CD8-positive, alpha-beta memory T cell (primary cell): ENCODE measurements at places on chromosomes 1 and 21.
A peak's percentile ranks its signal among the peaks of the same experiment; 100 is the strongest.

DNA sequence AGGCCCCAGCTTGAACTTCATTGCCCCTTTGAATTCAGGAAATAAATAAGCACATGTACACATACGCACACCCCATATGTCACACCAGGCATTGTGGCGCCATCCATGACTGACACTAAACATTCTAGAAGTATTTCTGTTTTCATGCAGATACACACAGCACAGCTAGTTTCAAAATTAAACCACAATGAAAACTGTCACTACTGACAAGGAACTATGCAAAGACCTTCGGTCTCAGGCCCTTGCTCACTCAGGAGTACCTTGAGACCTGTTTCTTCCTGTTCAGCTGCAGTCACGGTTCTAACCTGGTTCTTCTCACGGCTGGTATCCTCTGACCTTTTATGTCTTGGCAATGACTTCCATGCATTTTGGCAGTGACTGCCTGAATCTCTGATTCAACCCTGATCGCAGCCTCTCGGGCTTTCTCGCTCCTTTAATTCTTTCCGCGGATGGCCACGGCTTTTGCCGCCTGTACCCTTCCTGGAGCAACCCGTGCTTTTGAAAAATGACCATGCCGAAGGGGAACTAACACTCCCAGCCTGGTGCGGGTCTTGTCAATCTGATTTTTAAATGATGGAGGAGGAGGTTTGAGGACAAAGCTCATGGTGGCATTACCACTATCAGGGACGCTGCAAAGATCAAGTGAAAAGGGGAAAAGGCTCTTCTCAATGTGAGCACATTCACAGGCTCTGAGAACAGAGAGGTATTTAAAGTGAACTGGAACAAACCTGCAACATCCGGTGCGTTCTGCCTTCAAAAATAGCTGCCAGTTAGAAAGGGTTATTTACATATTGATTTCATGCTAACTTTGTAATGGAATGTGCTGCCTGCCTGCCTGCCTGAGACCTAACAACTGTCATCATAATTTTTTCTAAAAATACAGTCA is 384.6 kb downstream of the RRAGC start:
- DNase-seq = no peak

DNA sequence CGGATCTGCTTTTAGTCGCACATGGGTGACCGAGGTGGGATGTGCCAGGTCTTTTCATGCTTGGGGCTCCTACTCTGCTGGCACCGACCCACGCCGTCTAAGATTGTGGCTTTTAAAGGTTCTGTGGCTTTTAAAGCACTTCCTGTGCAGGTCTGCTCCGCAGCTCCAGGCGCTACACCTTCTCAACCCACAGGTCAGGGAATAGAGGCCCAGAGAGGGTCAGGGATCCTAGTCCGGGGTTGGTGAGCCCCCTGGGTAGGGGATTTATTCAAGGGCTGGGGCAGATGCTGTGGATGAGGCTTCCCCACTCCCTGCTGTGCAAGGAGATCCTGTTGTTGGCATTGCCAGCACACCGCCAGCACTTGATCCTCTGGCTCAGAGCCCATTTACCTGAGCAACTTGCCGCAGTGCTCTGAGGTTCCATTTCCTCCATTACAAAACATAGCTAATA is 212.8 kb upstream of the RAB4A start:
- peak; percentile 8 for DNase-seq

DNA sequence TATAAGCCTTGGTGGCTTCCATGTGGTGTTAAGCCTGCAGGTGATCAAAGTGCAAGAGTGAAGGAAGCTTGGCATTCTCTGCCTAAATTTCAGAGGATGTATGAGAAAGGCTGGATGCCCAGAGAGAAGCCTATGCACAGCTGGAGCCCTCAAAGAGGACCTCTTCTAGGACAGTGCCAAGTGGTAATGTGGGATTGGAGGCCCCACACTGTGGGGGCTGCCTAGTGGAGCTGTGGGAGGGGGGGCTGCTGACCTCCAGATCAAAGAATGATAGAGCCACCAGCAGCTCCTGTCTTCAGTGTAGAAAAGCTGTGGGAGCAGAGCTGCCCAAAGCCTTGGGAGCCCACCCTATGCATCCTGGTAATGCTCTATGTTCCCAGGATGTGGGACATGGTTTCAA is 1512.7 kb upstream of the TPTE start:
- DNase-seq = no peak

- no peak for DNase-seq
Observed at GRCh38 chr1:19397217-19397945, 85.3 kb downstream of the SLC66A1 start.

GRCh38 chr1:220652995-220653394 is 37.2 kb upstream of the C1orf115 start:
- no peak for DNase-seq

DNA sequence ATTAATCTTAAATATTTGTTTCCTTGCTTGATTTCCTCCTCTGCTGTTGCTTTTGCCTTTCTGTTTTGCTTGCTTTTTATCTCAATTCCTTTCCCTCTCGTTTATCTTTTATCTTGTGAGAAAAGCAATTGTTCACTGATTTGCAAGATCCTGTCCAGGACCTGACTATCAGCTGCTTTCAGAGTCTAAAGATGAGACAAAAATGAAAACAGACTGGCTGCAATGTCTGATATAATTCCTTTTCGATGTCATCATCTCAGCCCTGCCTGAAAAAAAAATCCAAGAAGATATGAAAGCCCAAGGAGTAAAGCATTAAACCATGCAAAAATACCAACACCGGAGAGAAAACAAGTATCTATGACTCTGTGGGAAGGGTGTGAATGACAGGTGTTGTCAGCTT is 225.5 kb downstream of the PATJ start:
- DNase-seq = no peak

GRCh38 chr1:69567652-69568420 is at the start of gene LRRC7:
Gene LRRC7, plus strand, starts transcription at chr1:69567922. Its CDS starts 718 bp downstream, at chr1:69568640.
- DNase-seq = no peak
